ENCODE measurements at places on chromosomes 4 and X.

DNA sequence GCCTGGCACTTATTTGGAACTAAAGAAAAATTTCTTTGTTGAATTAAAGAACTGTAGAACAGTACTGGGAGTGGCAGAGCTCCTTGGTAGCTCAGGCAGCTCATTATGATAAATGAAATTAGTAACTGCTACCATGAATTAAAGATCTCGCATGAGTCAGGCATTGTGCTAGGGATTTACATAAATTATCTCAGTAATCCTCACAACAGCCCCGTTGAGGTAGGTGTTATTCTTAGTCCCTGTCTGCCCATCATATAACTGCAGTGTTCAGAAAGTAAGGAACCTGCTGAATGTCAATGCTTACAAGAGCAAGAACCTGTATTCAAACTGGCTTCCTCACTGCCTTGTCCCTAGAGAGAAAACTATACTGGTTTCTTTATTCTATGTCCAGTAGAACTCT is 108.3 kb downstream of the NLGN4X start:
- DNase-seq, result no peak

- DNase-seq, result no peak
Observed at GRCh38 chrX:46279214-46279924, 265.9 kb downstream of the ZNF674 start.

DNA sequence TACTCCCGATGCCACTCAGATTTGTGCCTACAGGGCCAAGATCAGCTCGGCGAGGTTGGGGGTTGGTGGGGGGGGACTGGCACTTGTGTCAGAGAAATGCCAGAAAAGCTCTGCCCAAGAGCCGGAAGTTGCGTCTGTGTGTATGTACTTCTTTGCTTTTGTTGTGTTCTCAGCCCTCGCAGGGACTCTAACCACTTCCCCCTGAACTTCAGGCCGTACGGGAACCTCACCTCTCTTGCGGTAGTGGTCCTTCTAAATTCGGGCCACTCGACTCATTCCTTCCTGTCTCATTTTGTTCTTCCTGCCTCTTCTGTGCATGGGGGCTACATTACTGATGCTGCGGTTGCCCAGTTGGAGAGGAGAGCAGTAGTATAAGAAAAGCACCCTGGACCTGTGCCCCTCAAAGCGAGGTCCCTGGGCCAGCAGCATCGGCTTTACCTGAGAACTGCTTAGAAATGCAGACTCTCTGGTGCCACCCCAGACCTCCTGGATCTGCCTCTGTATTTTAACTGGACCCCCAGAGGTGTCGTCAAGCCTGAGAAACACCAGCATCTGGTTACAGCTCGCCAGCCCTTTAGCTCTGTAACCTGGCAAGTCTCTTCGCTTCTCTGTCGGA is 146.3 kb upstream of the RPS6KA3 start:
- DNase-seq, result no peak

- DNase-seq, result no peak
Observed at GRCh38 chr4:78756137-78756536, 20.0 kb upstream of the BMP2K start.

- DNase-seq, result peak; percentile 51
Observed at GRCh38 chrX:101415180-101416145, 7.4 kb downstream of the HNRNPH2 start.

DNA sequence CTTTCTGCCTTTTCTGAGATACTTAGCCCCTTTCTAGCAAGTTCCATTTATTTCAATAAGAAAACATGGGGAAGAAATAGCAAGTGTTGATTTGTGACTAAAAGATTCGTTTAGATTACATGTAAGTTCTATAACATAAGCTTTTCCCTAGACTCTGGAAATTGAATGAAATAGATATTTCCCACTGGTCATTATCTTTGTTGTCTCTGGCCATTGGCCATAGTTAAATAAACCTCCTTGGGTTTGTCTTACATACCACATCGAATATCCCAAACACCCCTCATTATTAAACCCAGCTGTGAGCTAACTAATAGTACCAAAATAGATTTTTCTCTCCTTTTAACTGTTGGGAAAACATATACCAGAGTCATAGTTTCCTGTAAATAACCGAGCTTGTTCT is 534.8 kb downstream of the IQCM start:
- no peak for DNase-seq

- DNase-seq, result peak; percentile 59
Observed at GRCh38 chrX:103398421-103398864, 22.1 kb downstream of the BEX3 start.

- DNase-seq, result no peak
Observed at GRCh38 chr4:104066533-104066932, 346.7 kb upstream of the TACR3 start.

- DNase-seq, result no peak
Observed at GRCh38 chr4:4851081-4851480, 8.4 kb upstream of the MSX1 start.

DNA sequence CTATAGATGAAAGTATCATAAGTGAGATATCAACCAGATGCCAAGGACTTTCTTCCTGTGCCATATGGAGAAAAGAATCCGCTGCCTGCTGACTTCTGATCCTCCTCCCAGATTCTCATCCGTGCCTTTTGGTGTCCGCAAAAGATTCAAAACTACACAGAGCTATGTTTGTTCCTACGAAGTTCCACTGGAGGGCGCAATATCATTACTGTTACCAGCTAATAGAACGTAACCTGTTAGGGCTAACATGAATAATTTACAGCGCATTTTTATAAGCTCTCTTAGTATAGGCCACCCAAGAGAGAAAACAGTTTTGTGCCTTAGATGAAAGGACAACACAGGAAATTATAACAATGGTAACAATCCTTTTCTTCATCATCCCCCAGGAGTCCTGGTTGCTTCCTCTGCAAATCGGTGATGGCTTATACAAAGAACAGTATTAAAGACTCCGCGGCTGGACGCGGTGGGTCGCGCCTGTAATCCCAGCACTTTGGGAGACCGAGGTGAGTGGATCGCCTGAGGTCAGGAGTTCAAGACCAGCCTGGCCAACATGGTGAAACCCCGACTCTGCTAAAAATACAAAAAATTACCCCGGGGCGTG is 22.8 kb upstream of the CENPVL3 start:
- peak; percentile 6 for DNase-seq

DNA sequence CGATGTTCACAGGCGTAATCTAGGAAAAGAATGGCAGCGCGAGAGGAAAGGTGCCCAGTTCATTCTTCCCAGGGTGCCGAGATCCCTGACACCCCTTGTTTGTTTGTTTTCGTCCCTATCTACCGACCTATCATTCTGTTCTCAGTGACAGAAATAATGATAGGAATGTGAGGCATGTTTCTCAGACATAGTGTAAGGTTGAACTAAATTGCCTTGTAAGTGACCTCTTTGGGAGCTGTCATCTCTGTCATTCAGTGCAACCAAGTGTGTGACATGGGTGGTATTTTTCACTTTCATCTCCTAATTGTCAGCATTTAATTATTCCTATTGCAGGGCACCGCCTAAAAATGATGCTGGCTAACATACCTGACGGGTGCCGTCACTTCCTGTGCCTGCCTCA is 24.4 kb downstream of the CLDN22 start:
- DNase-seq, result no peak

DNA sequence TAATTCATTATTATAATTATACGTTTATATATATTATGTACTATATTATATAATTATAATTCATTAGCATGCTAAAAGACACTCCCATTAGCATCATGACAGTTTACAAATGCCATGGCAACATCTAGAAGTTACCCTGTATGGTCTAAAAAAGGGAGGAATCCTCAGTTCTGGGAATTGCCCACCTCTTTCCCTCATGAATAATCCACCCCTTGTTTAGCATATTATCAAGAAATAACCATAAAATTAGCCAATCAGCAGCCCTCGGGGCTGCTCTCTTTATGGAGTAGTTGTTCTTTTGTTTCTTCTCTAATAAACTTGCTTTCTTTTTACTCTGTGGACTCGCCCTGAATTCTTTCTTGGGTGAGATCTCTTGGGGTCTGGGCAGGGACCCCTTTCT is 42.8 kb upstream of the SLC10A7 start:
- no peak for DNase-seq

GRCh38 chrX:41541386-41541785 is 94.2 kb downstream of the NYX start:
- no peak for DNase-seq

- no peak for DNase-seq
Observed at GRCh38 chr4:138114434-138114833, 127.7 kb downstream of the SLC7A11 start.

DNA sequence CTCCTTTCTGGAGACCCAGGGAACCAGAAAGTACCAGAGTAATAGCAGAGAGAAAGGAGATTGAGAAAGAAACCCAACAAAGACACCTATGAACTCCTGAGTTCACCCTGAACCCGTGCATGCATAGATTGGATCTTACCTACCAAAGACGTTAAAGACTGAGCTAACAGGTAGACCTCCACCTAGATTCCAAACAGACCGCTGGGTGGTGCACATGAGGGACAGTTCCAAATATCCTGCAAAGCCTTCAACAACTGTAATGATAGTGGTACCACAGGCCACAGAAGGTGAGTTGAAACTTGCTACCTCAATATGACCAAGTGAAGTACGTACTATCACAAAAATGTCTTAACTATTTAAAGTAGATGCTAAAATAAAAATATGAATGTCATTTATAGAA is 34.0 kb upstream of the NR0B1 start:
- DNase-seq, result no peak

DNA sequence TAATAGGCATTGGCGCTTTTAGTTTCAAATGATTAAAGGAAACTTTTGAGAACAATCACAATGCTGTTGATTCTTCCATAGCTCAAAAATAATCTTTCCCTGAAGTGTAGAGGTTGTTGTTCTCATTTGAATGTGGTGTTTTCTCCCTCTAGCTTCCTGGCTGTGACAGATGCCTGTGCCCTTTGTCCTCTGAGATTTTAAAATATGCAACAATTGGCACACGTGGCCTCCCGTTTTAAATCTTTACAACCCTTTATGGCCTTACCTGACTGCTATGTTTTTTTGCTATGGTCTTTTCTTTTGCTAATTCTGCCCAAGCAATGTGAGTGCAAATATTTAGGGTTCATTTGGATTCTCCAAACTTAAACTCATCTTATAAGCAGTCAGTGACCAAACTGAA is 22.9 kb upstream of the CASK start:
- DNase-seq, result no peak

GRCh38 chr4:71614621-71615020 is 169.3 kb downstream of the GC start:
- no peak for DNase-seq

- no peak for DNase-seq
Observed at GRCh38 chr4:45910511-45910910, 213.3 kb downstream of the GABRG1 start.

GRCh38 chrX:37662181-37662580 is 23.4 kb upstream of the XK start:
- DNase-seq, result no peak

- no peak for DNase-seq
Observed at GRCh38 chr4:97866821-97867556, 276.3 kb downstream of the STPG2 start.

DNA sequence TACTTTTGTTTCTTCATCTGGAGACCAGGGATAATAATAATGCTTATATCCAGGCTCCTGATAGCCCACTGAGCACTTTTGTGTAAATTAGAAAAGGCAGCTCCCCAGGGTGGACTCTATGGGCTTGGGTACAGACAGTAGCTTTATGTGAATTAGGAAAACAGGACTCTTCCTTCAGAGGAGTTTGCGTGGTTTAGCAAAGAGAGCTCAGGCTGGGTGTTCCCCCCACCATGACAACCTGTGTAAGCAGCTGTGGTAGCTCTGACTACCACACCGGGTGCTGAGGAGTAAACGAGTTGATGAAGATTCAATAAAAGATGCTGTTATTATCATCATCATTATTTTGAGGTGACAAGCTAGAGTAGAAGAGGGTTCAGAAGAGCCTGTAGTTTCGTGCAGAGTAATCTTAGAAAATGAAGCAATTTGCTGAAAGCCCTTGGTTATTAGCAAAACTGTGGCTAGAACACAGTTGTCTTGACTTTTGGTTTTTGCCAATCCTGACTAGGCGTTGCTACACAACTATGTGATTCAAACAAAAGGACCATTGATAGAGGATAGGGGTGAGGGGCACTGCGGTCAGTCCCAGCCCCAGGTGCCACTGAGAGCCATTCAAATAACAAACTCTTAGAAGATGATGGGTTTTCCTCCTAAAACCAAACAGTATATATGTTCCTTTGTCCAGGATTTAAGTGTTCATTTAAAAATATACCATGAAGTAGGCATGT is 60.6 kb upstream of the LIMCH1 start:
- no peak for DNase-seq

GRCh38 chr4:110733901-110734300 is 111.0 kb upstream of the PITX2 start:
- DNase-seq, result no peak

GRCh38 chrX:149682956-149683947 is 28.6 kb upstream of the MAGEA11 start:
- DNase-seq, result no peak

DNA sequence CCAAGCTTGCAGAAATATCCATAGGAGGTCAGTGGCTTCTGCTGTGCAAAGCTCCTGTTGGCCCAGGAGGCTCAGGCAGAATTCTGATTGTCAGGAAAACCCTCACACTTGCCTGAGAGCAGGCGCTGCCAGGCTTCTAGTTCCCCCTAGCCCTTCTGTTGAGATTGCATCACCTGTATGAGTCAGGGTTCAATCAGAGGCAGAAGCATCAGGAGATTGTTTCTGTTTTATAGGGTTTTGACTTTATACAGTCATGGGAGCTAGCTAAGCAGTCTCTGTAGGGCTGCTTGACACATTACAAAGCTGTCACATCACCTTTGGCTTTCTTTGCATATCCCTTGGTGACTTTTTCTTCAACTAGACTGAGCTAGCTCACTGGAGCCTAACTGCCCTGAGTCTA is 27.8 kb downstream of the DIPK2B start:
- peak; percentile 21 for DNase-seq

GRCh38 chr4:16192057-16192456 is 34.2 kb downstream of the TAPT1 start:
- no peak for DNase-seq

DNA sequence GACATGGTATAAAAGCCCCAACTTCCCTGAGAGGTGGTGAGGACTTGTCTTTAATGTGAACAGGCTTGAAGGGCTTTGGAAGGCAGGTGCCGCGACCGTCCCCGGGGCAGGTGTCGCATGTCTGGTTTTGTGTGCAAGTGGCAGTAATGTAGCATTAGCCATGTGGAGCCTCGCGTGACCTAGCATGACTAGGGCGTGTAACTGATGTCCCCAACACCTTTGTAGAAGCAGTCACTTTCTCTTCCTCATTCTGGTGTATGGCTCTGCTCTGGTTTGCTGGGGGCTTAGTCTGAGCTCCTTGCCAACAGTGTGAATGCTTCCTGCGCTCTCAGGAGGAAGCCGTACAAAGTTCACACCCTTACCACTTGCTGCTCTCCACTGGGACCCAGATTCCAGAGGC is 145.7 kb downstream of the AMMECR1 start:
- no peak for DNase-seq

- no peak for DNase-seq
Observed at GRCh38 chr4:151715881-151716280, 44.9 kb downstream of the GATB start.

- DNase-seq, result no peak
Observed at GRCh38 chr4:154119317-154119716, 330.4 kb upstream of the SFRP2 start.

Measured in GM04504 (cell line).